ENCODE measurements at places on chromosomes 12 and 14.

- no peak for DNase-seq
Measured at GRCh38 chr14:50910495-50911420, 33.5 kb downstream of the PYGL start.

- DNase-seq = peak; percentile 53
Measured at GRCh38 chr12:69688471-69689427, 10.4 kb downstream of the BEST3 start.

DNA sequence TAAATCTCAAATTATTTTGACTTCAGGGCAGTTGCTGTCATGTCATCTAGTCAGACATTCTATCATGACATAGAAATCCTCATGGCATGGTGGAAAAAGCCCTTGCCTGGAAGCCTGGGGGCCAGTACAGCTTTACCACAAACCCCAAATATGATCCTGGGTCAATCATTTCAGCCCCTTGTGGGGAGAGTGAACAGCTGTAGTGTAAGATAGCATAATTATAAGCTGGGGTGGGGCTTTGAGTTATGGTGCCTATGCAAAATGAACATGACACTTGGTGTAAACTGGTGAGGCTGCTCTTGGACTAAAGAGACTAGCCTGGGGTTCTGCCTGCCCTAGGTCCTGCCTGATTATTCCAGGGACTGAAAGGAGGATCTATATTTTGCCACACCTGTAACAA, 207.7 kb upstream of the DDHD1 start:
- no peak for DNase-seq

DNA sequence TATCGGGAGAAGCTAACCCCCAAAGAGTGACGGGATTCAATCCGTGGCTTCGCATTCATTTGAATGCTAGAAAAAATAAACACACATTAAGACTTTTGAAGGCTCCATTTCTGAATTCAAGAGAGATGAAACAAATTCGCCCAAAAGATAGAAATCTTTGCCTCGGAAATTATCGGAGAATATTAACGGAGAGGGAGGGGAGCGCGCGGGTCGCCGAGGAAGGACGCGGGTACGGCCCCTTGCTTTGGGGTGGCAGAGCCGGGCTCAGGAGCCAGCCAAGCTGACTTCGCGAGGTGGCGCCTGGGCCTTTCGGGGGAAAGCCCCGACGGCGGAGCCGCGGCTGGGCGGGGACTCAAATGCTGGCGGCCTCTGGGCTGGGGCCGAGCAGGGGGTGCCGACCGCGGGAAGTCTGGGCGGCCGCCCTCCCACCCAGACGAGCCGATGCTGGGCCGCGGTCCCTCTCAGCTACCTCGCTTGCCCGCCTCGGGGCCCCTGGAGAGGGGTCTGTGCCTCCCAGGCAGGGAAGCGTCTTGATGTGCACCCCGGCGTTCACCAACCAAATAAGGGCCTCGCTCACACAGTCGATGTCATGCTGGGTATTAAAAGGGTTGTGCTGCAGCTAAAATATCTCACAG, 14.7 kb downstream of the NKX2-1 start:
- peak; percentile 24 for DNase-seq

DNA sequence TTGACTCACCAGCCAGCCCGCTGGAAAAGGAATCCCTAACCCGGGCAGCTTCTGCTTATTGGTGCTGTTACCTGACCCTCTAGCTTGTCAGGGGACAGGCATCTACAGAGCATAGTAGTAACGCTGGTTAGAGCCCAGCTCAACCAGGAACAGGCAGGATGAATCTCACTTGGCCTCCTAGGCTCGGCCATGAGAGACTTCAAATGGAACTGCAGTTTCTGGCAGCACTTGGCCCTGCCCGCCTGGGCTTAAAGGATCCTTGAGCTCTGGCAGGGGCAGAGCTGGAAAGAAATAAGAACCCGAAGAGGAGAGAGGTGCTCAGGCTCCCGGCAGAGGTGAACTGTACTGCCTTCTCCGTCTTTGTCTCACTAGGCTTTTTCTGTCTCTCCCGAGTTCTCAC, 2.3 kb upstream of the LHX5 start:
- no peak for DNase-seq

DNA sequence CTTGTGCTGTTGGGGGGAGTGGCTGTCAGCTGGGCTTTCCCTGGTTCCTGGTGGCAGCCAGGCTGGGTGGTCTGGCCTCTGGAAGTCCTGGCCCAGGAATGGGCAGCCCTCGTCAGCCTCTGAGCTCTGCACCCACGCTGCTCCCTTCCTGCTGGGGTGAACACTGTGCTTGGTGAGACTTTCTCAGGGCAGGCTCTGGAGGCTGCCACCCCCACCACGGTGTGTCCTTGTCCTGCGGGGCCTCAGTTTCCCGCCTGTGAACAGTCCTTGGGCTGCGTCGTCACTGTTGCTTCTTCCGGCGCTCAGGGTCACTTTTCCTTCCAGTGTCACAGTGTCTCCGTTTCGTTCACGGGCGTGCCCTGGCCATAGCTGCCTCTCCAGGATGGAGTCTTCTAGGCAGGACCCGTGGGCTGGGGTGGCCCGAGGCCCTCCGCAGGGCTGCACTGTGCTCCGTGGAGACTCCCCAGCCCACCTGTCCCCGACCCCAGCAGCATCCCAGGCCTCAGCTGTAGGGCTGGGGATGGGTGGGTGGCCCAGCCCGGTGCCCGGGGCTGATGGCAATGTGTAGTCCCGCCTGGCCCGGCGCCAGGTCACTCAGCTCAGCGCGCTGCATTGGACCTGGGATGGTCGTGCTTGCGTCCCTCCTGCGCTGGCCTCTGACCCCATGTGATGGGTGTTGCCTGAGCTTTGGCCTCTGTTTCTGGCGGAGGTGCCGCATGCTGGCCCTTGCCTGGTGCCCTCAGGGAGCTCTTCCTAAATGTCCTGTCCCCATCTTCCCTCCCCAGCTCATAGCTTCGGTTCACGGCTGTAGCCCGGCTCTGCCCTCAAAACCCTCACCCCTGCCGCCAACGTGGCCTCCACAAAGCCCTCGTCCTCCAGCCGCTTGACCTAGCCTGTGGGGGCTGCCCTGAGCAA, 6.8 kb downstream of the KIF26A start:
- no peak for DNase-seq

DNA sequence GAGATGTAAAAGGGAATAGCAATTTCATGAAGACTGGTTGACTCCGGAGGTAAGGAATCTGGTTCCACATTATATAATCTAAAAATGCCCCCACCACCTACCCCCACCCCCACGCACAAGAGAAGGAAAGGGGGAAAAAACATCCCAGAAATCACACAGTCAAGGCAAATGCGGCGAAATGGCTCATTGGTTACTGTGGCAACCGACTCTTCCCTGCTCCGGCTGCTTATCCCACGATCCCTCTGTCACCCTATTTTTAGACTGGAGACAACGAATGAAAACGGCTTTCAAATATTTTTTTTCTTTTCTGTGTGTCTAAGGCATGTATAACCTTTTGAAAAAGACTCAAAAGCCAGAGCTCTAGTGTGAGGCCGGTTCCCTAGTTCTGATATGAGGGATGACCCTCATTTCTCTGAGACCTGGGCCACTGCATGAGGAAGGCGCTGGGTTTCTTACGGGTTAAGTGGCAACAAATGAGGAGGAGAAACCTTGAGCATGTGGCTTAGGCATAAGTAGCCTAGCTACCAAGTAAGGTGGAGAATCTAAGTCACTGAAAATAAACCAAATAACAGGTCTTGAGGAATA, 148.3 kb upstream of the GRIN2B start:
- no peak for DNase-seq

GRCh38 chr14:38646391-38646790, 390.5 kb upstream of the CLEC14A start:
- DNase-seq = no peak

DNA sequence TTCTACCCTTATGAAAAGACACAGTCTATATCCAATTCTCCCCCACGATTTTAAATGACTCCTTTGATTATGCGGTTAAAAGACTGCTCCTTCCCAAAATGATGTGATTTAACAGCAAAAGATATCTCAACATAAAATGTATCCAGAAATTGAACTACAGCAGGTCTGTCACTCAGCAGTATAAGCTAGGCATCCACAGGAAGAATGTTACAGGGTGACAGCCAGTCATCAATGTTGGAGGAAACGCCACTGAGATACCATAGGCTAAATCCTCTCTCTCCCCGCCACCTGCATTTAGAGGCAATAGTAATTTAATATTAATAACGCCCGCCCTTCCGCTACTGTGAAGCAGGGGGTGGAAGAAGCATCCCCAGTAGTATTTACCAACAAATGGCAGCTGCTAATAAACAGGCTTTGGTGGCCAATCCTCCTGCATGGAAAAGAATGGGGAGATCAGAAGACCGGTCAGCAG, 613 bp downstream of the RECQL start:
- peak; percentile 9 for DNase-seq

DNA sequence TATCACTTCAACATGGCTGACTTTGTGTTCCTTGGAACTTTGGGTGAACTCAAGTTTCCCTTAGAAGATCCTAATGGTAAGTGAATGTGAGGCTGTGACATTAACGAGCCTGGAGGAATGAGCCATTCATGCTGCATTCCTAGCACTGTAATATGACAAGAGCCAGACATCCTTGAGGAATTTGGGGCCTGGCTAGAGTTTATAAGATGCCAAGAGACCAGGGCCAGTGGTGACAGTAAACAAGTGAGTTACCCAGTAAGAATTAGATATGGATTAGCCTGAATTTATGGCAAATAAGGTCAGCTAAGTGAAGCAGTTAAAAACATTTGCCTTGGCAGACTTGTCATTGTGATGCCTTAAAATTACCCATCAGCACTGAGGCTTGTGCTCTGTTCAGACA, 232.4 kb downstream of the AKAP6 start:
- no peak for DNase-seq

DNA sequence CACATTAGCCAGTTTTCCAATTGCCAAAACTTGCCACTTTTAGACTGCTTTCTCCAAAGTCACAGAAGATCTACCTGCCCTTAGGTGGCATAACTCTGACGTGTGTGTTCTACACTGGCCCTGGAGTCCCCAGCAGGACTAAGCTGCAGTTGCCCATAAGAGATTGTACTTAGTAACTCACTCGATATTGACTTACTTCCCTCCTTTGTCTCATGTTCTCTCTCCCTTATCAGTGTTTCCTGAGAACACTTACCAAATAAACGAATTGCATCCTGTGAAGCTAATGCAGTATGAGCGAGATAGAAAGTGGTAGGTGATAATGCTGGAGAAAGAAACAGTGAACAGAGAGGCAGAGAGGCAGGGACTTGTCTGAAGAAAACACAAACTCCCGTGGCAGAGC, 117.2 kb downstream of the NUAK1 start:
- no peak for DNase-seq

DNA sequence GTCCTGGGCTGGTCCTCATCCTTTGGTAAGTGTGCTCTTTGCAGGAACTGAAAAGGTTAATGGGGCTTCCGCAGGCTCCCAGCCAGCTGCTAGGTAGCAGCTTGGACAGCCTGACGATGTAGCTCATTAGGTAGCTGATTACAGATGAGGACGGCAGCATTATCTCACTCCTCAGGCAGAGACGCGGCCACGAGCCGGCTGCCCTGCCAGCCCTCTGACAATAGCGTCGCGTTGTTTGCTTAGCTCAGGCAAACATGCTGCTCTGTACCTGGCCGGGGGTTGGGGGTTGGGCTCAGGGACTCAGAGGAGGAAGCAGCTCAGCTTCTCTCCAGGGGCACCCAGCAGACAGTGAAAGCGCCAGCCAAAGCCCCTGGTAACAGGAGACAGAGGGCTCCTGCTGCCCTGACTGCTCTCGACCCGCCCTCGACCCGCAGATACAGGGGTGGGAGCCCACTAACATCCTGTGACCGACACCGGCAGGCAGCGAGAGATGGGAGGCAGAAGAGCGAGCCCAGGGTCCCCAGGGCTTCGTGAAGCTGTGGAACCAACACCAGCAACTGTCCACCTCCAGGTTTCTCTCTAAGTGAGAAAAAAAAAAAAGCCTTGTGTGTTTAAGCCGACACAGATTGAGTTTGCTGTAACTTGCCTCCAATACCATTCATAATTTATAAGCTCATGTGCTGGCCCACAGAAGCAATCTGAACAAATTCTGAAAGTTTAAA, 53.4 kb upstream of the DLK1 start:
- no peak for DNase-seq

GRCh38 chr12:68530965-68531364, 79.7 kb upstream of the RAP1B start:
- DNase-seq = no peak

DNA sequence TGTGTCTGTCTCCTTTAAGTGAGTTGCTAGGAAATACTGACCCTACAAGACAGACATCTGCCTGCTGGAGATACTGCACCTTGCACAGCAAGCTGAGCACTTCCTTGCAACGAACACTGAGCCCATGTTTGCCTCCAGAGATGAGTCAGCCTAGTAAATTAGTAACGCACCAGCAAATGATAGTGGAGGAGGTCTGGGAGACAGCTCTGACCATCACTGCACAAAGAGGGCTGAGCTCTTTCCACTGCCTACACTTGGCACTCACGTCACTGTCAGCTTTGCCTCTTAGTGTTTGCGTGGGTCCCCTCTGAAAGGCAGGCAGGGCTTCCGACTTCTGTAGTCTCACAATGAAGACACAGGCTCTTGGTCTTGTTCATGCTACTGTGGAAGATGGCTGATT, 109.0 kb downstream of the APAF1 start:
- DNase-seq = peak; percentile 90

DNA sequence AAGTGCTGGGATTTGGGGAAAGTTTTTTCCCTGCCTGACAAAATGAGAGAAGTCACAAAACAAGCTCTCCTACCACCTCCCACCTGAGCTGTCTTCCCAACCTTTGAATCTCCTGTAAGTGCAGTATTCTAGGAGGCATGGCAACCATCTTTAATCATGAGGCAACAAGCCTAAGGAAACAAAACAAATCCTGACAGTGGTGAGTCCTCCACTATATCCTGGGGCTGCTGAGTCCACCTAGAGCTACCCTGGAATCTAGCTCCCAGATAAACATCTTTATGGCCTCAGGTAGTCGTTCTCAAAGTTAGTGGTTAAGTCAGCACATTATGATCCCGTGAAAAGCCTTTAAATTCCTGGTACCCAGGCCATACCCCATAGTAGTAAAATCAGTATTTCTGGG, 22.3 kb upstream of the ACTN1 start:
- no peak for DNase-seq

GRCh38 chr12:48903982-48904411, 21.3 kb downstream of the FKBP11 start:
- peak; percentile 89 for DNase-seq
